Stimulated activated CD4-positive, alpha-beta T cell treated with anti-CD3 and anti-CD28 coated beads, Interleukin-1b, Interleukin-23, amount 100 ng/mL, for 1 hour (primary cell): ENCODE measurements at places on chromosomes 12 and 14.

- no peak for DNase-seq
Observed at GRCh38 chr12:88691811-88692210, 111.5 kb upstream of the KITLG start.

- no peak for DNase-seq
Observed at GRCh38 chr12:103952497-103952896, 13.2 kb upstream of the TDG start.

- DNase-seq = no peak
Observed at GRCh38 chr14:50766338-50766886, 64.5 kb downstream of the NIN start.

- no peak for DNase-seq
Observed at GRCh38 chr12:93183940-93184671, 193.6 kb upstream of the NUDT4 start.

GRCh38 chr14:61519106-61519505, 176.2 kb upstream of the HIF1A start:
- DNase-seq = no peak

DNA sequence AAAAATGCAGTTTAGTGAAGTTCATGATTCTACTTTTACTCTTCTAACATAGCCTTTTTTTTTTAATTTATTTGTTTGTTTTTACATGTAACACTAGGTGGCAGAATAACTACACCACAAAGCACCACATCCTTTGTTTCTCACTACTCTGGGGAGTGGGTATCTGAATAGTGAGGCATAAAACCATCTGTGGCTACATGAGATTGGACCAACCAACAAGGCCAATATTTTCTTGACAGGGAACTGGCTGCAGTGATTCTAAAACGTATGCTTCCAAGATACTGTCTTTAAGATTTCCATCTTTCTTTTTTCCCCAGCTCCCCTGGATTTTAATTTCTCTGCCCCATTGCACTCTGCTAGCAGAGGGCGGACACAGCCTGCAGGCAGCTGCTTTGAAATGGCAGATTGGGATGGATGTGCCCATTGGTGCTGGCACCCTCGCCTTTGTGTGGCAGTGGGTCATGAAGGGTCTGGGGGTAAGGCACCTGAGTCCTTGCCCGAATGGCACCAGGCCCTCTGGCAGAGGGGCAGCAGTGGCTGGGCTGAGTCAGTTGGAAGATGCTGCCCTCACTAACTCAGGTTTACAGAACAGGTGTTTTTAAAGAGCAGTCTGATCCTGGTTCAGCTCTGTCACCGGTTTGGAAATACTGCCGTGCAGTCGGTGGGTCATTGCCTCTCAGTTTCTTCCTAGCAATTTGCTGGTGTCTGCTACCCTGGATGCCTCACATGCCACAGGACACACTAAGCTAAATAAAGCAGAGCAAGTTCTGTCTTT, 429.1 kb downstream of the RAD51B start:
- DNase-seq = no peak
